ENCODE measurements at places on chromosomes 3 and 15.
A peak's percentile ranks its signal among the peaks of the same experiment; 100 is the strongest.

- DNase-seq: no peak
Measured at GRCh38 chr3:108228286-108228685, 6.1 kb upstream of the IFT57 start.

GRCh38 chr3:79162653-79163052 is 605.1 kb downstream of the ROBO1 start:
- DNase-seq: no peak

GRCh38 chr15:90340345-90340744 is 11.7 kb upstream of the ZNF774 start:
- DNase-seq: no peak

DNA sequence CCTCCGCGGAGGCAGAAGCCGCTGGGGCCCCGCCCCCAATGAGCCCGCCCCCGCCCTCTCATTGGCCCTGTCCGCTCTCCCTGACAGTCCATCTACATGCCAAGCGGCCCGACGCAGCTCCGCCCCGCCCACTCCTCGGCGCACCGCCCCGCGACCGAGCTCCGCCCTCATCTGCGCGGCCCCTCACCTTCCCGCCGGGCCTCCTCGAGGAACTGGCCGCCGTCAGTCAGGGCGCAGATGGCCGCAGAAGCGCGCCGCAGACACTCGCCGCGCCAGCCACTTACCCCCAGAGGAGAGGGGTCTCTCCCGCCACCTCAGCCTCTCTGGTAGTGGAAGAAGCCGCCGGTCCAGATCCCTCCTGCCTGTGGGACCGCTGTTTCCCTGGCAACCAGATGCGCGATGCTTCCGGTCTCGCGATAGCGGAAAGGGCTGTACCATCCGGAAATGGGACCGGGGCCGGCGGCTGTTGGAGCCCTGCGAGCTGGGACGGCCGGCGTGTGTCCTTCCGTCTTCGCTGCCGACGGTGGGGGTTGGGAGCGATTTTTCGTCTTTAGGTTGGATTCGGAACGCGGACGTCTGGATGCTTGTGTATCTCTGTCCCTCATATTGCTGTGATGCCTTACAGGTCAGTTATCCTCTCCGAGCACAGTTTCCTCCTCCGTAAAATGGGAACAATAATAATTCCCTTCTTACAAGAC is at the start of gene FSIP1:
TSS of gene FSIP1 (minus strand) at position 401 of the 698 bp plus-strand sequence. CDS start 6,317 bp downstream, outside the sequence.
- peak; percentile 91 for DNase-seq

DNA sequence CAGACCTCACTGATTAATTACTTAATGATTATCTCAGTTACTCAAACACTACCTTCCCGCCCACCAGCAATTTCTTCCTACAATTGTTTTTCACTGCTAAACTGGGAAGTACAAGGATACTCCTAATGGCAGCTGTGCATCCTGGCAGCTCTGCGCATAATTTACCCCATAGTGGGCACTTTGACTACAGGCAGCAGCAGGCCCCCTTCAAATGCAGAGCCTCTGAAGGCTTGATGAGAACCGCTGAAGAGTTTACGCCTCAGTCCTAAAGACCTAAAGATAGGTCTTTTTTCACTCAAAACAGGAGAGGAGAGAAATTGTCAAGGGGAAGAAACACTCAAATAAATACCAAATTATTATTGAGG is 10.7 kb downstream of the CCDC32 start:
- no peak for DNase-seq

- DNase-seq: no peak
Measured at GRCh38 chr3:148535001-148535400, 162.7 kb upstream of the AGTR1 start.

DNA sequence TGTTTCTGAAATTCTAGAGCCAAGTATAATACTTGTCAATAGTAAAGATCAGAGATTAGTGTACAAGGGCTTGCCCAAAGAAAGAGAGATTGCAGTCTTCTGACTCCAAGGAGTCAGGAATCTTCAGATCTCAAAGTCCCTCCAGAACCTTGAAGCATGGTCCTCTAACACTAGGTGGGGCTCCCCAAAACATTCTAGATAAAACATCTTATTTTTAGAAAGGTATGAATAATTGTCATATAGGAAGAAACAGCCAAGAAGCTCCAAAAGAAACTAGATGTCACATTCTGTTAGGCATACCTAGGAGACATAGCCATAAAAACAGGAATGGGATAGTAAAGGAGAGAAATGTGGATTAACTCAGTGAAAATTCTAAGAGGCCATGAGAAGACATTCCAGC is 10.7 kb downstream of the MUC13 start:
- DNase-seq: no peak

DNA sequence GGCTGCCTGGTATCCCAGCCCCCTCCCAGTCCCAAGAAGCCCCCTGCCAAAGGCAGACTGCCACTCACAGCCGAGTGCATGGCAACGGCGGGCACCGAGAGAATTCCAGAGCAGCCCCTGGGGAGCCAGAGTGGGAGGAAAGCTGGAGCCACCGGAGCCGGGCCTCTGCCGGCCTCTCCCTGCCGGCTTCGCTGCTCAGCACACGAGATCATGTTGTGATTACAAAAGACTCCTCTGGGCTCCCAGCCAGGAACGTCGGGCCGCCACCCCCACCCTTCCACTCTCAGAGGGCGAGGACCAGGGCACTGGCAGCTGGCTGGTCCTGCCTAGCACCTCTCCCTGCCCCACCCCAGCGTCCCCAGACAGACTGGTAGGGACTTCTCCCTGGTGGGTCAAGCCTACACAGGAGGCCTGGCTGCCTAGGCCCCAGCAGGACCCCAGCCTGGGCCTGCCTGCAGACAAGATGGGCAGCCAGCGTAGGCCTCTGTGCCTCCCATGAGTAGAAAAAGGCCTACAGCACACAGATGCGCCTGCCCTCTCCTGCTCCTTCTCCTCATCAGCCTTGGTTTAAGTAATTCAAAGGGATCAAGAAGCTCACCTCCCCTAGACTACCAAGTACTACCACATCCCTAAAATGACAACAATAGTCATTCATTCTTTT is at the start of gene CCDC9B:
TSS of gene CCDC9B (minus strand) at position 200 of the 661 bp plus-strand sequence. CDS start at position 80, 120 bp downstream.
- DNase-seq: no peak

- DNase-seq: no peak
Measured at GRCh38 chr15:71683411-71684274, 126.7 kb upstream of the NR2E3 start.

DNA sequence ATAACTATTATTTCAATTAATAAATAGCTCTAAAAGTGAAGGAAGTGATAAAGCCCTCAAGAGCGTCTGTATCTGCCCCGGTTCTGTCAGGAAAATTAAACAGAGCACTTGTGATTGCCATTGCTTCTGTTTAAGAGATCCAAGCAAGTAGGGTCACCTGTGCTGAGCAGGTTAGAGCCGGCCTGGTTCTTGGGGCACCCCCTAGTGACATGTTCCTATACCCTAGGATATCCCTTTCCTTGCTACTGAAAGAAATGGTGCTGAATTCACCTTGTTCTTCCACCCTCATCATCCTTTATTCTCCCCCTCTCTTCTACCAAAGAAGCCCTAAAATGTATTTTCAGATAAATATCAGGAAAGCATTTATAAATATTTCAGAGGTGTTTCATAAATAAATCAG is 323.5 kb downstream of the RORA start:
- no peak for DNase-seq

All from AG04450 (cell line).